ENCODE measurements at places on chromosomes 16 and 17.

DNA sequence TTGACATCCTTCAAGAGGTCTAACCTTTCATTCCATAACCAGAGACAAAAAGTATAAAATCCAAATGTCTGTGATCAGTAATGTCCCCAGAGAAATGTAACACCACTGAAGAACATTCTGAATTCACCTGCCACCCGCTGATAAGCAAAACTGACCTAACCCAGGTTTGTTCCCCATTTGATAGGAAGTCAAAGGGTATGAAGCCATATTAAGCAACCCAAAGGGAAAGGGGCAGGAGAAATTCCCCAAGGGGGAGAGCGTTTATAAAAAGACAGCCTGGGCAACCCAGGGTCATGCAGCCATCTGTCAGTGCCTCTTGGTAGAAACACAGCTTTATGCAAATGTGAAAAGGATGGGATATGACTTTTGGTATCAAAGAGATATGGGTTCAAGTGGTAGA lies 30.7 kb upstream of the PIK3R6 start:
- DNase-seq: no peak

GRCh38 chr17:20122254-20122879 lies 113.2 kb downstream of the SPECC1 start:
- no peak for DNase-seq

GRCh38 chr17:50205111-50205962 lies 3.9 kb upstream of the COL1A1 start:
- DNase-seq: no peak

DNA sequence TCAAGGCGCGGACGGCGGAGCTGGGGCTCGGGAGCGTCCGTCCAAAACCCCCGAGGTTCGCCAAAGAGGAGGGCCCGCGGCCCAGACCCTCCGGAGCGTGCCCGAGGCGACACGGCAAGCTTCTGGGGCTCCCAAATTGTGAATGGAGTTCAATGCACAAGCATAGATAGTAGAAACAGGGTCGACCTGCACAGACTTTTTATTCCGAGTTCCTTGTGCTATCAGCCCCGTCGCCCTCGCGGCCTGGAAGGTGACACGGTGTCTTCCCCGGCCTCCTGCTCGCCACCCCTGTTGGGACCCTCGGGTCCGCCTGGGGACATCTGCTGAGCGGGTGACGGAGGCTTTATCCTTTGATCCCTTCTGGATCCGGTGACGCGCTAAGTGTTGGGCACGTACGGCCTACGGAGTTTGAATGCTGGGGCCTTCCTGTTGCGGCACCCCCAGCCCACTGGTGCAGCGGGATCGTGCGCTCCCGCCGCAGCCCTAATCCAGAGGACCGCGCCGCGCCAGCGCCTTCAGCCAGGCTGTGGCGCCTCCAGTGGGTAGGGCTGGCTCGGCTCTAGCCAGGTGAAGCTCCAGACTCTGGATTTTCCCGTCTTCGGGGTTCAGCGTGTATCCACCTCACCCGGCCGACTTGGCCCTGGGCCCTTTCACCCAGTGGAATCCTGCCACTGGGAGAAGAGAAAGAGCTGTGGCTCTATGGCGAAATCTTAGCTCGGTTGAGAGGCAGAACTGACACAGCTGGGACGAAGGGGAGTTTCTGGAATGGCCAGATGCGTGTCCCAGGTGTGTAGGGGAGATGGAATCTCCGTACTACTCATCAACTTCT lies 17.0 kb upstream of the NTN1 start:
- no peak for DNase-seq

DNA sequence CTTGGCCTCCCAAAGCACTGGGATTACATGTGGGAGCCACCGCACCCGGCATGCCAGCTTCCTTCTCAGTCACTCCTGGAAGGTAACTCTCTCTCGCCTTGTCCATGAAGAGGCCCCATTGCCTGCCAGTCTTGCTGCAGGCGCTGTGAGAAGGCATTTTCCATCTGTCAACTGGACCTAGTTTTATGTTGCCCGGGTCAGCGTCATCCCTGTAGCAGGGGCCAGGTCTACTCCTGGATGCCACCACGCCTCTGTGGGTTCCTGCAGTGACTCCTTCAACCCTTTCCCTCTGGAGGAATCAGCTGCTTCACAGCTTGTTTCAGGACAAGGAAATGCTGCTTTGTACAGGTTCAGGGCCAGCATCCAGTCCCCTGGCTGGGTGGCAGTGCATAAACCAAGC lies 2.6 kb upstream of the NLRC3 start:
- DNase-seq: no peak

GRCh38 chr16:4948903-4949766 lies 9.0 kb upstream of the SEC14L5 start:
- DNase-seq: no peak

GRCh38 chr17:79621151-79621943 lies 10.5 kb upstream of the RBFOX3 start:
- no peak for DNase-seq

- DNase-seq: peak; percentile 73
Measured at GRCh38 chr16:2964475-2965336, 631 bp downstream of the KREMEN2 start.

DNA sequence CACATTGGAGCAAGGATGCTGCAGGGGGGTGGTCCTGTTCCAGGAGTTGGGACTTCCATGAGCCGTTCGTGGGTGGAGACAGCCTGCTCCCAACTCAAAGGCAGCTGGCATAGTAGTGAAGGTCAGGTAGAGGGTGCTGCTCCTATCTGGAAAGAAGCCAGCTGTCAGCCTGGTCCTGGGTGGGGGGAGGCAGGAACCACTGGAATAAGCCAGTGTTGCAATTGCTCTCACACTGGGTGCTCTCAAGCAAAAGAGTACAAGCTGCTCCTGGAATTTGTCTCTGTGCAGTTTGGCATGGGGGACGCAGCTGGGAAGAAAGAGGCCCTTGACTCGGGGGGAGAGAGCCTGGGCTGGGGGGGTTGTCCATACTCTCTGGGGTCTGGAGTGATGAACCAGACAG lies 8.7 kb downstream of the CACNG5 start:
- DNase-seq: no peak

- DNase-seq: no peak
Measured at GRCh38 chr16:67990018-67990386, 9.3 kb downstream of the DPEP2 start.

GRCh38 chr17:40520991-40521453 lies 19.6 kb upstream of the TNS4 start:
- DNase-seq: no peak

- DNase-seq: no peak
Measured at GRCh38 chr17:20091174-20092029, 82.2 kb downstream of the SPECC1 start.

DNA sequence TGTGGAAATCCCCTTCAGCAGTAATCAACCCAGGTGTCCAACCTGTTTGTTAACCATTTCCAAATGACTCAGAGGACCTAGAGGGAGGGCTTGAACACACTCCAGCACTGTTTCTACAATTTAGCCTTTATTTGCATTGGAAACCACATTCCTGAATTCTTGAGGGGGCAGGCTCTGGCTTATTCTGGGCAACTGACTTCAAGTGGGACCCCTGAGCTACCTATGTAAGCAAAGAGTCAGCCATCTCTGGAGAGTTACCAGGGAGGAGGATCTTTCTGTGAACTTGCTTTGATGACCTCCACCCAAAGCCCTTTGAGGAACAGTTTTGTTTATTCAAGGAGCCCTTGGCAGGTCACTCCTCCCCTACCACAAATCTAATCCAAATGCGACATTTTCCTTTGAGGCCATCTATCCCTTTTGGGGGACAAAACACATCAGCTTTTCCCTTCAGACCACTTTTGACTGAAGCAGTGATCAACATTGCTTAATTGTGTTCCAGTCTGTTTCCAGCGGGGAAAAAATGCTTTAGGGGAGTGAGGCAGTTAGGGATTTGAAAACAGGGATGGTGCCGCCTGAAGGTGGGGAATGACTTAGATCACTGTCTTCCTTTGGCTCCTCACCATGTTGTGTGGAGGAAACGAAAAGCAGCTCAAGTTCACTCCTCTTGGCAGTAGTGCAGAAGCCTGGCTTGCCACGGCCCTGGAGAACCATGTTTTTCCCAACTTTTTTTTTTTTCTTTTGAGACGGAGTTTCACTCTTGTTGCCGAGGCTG lies 46.2 kb downstream of the TUBD1 start:
- no peak for DNase-seq

- no peak for DNase-seq
Measured at GRCh38 chr17:20774472-20775135, 195.1 kb downstream of the CDRT15L2 start.

DNA sequence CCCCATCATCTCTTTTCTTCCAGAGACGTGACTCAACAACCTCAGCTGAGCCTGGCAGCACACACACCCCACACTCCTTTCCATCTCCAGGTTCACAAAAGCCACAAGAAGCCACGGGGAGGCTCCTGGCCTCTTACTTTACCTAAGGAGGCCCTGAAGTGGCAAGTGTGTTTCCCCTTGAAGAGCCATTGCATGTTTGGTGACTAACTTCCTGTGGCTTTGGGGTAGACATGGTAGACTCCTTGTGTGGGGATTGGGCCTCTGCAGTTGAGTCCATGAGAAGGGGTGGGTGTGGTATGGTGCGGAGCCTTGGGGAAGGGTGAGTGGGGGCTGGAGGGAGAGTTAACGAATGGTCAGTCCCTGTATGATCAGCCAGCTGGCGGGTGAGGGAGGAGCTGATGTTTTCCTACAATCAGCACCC lies 24.2 kb downstream of the SAP30BP start:
- DNase-seq: no peak

- no peak for DNase-seq
Measured at GRCh38 chr16:81357711-81358260, 43.0 kb downstream of the GAN start.
